GM13977 (cell line): ENCODE measurements at places on chromosomes 11 and 22.

DNA sequence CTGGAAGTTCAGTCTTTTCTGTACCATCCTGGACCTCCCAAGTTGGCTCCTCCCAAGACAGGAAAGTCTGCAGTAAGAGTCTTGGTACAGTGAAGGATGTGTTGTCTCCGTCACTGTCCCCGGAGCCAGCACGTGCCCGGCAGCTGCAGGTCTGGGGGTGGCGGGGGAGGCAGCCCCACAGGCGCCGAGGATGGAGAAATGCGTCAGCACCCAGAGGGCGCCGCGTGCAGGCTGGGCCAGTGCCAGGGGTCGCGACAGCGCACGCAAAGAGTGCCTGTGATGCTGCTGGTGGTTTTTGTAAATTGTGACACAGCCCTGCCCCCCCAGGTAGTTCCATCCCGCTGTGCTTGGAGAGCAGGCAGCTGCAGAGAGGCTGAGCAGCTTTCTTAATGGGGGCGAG lies 1200.5 kb downstream of the BRD1 start:
- no peak for DNase-seq

- no peak for DNase-seq
These were observed 69.2 kb upstream of the RRM1 start for GRCh38 chr11:4025248-4025966.

GRCh38 chr22:19117111-19117512 lies 5.1 kb downstream of the DGCR2 start:
- DNase-seq: no peak

- peak; percentile 92 for DNase-seq
These were observed 787 bp downstream of the LRRC10B start for GRCh38 chr11:61509043-61510029.

GRCh38 chr22:49439373-49439772 lies 388.3 kb downstream of the BRD1 start:
- no peak for DNase-seq

- peak; percentile 92 for DNase-seq
These were observed 9.5 kb upstream of the EHD1 start for GRCh38 chr11:64887757-64888405.

- no peak for DNase-seq
These were observed 22.6 kb upstream of the MGAT3 start for GRCh38 chr22:39434243-39434653.

DNA sequence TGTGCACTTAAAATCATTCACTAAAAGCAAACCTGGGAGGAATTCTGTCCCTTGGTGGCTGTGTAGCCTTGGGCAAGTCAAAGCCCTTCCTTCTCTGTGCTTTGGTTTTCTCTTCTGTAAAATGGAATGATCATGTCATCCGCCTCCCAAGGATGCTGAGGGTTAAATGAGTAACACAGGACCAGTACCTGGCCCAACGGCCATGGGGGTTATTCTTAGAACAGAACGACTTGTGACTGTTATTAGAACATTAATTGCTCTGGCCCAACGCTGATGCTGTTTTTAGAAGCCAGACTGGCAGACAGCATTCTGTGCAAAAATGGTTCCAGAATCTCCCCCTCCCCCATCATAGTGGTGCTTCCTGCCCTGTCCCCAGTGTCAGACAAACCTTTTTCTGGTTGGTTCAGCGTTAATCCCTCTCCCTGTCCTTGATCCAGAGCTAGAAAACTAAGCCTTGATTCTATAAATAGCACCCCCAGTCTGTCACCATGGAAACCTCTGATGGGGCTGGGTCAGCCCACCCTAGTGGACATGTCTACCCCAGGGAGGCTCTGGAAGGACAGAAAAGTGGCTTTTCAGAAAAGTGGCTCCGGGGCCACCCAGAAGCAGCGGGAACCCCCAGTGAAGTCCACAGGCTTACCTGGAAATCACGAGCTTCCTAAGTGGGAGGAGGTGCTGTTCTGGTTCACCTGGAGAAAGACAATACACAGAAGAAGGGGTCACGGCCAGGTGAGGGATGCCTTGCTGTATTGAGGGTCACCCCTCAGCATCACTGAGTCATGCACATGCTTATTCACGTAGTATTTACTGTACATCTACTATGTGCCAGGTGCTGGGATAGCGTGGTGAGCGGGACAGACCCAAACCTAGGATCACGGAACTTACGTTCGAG lies 15.5 kb upstream of the TFIP11 start:
- DNase-seq: no peak

DNA sequence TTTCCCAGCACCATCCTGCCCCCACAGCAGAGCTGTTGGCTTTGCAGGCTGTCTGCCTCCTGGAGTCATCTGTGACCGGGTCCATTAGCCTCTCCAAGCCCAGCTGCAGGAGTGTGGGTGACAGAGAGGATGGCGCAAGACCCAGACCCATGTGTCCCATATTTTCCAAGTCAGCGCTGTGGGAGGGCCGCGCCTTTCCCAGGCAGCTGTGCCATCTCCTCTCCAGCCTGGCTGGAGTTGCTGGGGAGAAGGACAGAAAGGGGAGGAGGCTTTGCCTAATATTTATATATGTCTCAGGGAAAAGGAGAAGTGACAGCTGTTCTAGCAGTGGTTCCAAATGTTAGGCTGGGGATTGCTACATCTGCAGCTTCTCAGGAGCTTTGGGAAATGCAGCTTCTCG lies 15.7 kb downstream of the DTX4 start:
- no peak for DNase-seq

GRCh38 chr22:45229181-45229580 lies 11.5 kb downstream of the KIAA0930 start:
- no peak for DNase-seq
